NCI-H69 (cell line): ENCODE measurements at places on chromosomes 3 and 15.

DNA sequence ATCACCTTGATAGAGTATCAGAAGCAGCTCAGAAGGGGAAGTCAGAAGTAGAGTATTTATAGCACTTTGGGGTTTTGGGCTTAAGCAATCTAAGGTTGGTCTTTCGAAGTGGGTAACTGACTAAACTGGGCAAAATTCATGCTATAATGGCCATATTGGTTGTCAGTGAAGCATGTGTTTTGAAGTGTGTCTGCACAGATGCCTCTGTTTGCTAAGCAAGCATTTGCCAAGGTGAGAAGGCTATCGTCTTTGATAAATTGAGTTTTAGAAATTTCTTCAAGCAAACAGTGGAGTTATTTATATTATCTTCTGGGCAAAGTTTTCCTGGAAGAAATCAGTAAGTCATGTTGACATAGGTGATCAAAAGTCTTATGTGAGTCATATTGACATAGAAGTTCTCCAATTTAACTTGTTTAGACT lies 412.8 kb upstream of the TGFBR2 start:
- DNase-seq: peak; percentile 71

DNA sequence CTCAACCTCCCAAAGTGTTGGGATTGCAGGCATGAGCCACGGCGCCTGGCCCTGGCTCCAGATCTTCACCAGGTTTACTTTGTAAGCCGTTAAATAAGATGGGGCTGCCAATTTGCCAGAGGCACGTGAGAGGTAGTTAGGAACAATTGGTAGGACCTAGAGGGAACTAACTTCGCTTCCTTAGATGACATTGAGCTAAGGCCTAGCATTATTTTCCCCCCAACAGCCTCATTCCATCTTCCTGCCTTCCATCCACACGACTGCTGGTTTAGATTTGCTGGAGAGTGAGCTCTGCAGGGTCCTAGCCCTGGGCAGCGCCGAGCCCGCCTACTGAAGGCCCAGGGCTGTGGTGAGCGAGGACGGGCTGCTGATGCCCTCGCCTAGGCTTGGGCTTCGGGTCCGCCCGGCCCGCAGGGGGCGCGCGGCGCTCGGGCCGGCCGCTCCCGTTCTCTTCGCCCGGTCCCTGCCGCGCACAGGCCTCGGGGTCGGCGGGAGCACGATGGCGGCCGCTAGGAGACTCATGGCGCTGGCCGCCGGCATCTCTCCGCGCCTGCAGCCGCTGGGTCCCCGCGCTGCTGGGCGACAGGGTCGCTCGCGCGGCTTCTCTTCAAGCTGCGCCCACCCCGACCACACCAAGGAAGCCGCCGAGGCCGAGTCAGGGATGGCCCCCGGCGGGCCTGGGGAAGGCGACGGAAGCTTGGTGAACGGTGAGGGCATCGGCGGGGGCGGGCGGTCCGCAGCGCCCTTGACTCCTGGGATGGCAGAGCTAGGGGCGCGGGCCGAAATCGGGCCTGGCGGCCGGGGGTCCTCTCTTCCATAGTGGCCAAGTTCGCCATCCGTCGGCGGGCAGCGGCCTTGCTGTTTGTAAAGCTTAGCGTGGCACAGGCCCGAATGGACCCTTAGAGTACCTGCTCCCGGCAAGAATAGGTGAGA lies 21.9 kb downstream of the DHX30 start:
- DNase-seq: peak; percentile 88

GRCh38 chr15:66070220-66070934 lies 183.2 kb downstream of the MEGF11 start:
- DNase-seq: no peak

DNA sequence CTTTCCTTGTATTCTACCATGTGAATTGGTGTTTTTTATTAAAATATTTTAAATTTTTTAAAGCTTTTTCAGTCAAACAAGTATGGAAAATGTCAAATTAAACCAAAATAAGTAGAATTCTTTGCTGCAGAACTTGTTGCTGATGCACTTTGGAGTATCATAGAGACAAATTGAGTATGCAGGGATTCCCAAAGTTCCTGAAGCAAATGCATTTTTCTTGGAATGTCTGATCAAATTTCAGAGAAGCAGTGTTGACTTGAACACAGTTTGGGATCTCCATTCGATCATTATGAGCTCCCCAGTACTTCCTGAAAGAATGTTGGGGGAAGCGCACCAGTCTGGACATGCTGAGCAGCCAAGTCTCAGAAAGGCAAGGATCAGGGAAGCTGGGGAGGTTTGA lies 517.8 kb upstream of the CFAP20DC start:
- DNase-seq: no peak

- DNase-seq: no peak
Measured at GRCh38 chr3:171088496-171088895, 62.0 kb upstream of the SLC2A2 start.

DNA sequence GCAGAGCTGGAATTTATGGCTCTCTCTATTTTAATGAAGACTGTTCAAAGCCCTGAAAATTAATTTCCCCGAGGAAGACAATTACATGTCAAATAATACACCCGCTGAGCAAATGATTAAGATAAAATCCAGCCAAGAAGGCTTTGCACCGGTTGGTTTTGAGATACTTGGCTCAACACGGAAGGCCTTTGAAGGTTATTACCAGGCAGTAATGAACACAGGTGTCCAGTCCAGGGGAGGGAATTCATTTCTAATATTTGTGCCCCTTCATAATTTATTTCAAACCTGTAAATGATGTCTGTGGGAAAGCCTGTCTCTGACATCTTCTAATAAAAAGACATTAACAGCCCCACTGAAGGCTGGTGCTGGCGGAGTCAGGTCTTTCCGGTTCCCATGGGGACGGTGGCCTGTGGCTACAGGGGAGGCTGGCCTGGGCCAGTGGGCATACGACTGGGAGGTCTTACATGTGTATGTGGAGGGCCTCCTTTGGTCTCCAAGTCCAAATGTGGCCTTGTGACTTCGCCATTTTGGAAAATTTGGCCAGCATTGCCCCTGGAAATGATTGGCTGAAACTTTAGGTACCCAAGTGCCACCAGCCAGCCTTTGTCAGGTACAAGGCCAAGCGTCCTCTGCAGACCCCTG lies 49.9 kb upstream of the IQSEC1 start:
- DNase-seq: peak; percentile 53

DNA sequence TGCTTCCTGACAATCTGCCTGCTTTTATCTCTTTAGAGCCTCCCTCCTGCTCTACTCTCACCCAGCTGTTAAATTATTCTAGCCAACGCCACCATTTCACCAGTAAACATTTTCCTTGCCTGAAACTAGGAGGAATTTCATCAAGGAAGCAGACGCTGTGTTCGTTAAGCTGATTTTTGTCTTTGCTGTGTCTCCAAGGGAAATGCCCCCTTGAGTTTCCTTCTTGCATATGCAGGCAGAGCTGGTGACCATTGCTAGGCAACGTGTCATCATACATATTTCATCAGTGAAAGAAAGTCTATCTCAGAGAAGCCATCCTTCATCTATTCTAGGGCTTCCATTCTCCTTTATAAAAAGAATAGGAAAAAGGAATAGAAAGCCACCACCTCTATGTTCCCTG lies 87.0 kb upstream of the ST8SIA2 start:
- peak; percentile 7 for DNase-seq

DNA sequence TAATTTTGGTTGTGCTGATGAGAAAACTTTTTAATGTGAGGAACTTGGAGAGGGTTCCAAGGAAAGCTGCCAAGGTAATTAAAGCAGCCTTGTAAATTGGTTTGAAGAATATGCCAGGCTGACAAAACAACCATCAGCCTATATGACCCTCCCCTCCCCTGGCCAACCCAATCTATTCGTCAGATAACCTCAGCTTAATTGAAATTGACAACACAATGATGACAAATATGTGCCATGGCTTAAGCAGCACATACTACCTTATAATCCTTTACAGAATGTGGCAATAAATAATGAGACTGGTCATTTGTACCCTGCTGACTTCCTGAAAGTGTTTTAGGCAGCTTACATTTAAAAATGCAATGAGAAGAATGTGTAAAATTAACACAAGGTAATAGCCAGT lies 118.2 kb downstream of the EFHB start:
- DNase-seq: no peak

- no peak for DNase-seq
Measured at GRCh38 chr3:12042638-12043037, 38.5 kb downstream of the SYN2 start.

GRCh38 chr3:173892547-173892946 lies 495.0 kb downstream of the NLGN1 start:
- DNase-seq: no peak

DNA sequence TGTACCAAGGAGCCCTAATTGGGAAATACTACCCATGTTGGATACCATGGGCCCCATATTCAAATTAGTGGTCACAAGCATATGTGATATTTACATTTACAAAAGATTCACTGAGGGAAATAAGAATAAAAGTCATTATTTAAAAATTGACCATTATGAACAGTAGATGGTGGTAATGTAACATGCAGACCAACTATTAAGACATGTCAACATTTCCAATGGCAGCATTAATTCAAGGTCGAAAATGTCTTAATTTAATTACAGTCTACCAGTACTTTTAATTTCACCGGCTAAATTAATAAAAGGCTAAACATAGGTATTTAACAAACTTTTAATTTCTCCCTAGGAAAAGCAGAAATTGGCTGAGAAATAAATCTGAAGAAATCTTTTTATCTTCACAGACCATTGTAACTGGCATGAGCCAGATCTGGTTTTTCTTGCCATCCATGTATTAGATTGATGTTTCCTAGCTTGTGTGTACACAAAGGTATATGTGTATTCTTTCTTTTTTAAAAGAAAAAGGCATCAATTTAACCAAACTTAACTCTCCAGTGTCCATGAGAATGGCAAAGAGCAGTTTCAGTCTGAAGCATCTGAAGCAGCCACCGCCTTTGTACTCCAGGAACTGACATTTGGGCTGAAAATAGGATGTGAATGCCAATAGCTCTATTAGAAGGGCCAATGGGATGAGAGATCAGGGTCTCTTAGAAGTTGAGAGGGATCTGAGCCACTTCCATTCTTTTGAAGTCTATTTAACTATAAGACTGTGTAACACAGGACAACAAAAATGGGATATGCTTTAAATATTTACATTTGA lies 26.6 kb downstream of the NEK11 start:
- DNase-seq: peak; percentile 20

DNA sequence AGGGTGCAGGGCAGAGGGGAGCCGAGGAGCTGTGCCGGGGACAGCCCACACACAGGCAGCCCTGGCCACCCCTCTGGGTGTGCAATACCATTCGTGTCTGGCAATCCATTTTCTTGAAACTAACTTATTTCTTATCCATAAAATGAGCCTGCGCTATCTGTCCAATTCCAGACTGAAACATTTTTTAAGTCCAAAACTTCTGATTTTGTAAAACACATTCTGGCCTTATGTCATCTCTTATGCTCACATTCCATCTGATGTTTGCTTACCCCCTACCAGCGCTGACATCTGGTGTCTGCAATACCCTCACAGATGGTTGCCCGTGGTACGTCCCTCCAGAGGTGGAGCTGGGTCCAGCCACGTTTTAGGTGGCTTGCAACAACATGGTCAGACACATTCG lies 31.8 kb downstream of the PCSK6 start:
- peak; percentile 67 for DNase-seq

- peak; percentile 47 for DNase-seq
Measured at GRCh38 chr15:40936709-40937666, 7.8 kb downstream of the DLL4 start.

GRCh38 chr15:101500865-101501551 lies 11.5 kb upstream of the PCSK6 start:
- DNase-seq: no peak

- peak; percentile 55 for DNase-seq
Measured at GRCh38 chr15:39651881-39652280, 71.0 kb downstream of the THBS1 start.

GRCh38 chr15:74780523-74781430 lies 1.1 kb upstream of the CSK start:
- DNase-seq: no peak

DNA sequence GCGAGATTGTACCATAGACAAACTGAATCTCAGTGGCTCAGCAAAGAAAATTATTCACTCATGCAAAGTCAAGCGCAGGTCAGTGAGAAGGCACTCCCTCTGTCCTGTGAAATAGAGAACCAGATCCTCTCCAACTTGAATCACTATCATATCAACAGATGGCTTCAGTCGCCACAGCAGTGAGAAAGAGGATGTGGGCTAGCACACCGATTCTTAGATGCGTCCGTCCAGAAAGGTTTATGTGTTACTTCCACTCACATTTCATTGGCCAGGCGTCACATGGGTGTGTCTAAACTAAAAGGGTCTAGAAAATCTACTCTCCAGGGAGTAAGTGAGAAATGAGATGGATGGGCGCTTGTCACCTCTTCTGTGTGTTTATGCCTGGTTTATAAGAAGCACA lies 141.6 kb upstream of the KBTBD8 start:
- no peak for DNase-seq

DNA sequence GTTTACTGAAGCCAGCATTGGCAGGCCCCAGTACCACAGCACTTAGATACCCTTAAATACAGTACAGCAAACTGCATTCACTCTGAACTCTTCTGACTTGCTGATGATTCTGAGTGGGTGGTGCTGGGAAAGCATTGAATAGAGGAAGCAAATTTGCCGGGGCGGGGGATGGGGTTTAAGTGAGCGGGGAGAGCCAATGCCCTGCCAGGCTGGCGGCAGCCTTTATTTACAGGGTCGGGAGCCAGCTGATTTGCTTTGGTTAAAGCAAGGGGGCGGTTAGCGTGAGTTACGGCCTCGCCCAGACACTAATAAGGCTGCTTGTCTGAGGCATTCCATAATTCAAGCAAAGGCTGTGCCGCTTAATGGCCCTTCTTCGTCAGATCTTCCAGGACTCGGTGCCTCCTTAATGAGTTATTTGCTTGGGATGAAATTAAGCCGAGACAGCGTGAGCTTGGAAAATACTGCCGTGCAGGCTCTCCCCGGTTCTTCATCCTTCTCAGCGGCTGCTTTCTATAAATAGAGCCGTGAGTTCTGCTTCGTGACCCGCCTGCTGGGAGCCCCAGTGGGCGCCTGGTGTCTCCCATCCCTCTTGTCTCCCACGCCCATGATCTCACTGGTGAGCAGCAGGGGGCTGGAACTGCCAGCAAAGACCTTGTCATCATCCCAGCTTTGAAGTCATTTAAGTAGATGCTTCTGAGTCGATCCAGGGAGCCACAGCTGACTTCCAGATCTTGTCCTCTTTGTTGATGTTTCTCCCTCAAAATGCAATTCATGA lies 25.8 kb downstream of the SPSB4 start:
- peak; percentile 93 for DNase-seq

GRCh38 chr15:98776607-98777281 lies 128.4 kb downstream of the IGF1R start:
- DNase-seq: peak; percentile 89

GRCh38 chr3:106728315-106729098 lies 648.7 kb upstream of the CCDC54 start:
- no peak for DNase-seq
